ENCODE measurements at places on chromosomes 4 and X. TPM values are rescaled to one million over a fixed set of nuclear protein-coding genes. Genes with fewer than 3 reads are reported as not detected.

DNA sequence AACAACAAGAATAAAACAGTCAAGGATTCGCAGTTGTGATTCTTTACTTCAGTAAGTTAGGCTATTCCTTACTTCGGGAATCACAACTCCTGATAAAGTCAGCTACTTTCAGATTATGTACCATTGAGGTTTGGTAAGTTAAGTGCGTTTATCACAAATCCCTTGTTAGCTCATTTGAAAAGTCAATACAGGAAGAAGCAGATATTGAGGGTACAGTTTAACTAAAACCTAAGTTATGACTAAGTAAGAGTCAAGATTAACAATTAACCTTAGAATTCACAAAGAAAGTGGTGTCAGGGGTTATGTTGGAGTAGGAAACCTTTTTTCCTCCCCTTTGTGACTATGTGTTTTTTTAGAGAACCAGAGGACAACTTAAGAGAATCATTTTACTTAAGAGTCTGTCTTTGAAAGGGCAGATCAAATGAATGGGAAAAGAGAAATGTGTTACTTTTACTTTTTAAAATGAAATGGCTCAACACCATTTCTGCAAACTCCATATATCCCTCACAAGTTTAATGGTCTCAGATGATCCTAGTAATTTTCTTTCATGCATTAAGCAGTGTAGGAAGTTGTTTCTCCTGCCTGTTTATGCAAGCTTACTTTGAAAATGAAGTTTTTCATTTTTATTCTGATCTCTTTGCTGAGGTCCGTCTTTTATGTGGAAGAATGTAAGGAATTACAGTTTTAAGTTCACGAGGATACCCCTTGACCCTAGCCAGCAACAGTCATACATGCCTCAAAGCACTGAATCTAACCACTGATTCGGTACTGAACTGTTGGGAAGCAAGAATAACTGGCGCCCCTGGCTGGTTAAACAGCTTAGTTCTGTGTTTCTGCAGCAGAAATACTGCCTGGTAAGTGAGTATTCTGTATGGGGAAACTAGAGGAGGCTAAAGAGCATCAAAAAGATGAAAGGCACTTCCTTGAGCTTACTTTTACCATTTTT is 211.7 kb downstream of the SLC4A4 start:
- no peak for DNase-seq

GRCh38 chr4:6468376-6468775 is 4.0 kb downstream of the PPP2R2C start:
- no peak for DNase-seq

DNA sequence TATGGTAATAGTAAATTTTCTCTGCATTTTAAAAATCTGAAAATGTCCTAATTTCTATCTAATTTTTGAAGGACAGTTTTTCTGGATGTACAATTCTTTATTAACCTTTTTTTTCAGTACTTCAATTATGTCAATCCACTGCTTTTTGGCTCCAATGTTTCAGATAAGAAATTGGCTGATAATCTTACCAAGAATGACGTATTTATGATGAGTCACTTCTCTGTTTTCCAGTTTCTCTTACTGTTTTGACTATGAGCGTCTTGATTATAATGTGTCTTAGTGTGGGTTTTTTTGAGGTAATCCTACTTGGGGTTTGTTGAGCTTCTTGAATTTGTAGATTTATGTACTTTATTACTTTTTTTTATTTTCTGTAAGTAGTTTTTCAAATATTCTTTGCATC is 47.2 kb downstream of the UGT2B11 start:
- DNase-seq: no peak

DNA sequence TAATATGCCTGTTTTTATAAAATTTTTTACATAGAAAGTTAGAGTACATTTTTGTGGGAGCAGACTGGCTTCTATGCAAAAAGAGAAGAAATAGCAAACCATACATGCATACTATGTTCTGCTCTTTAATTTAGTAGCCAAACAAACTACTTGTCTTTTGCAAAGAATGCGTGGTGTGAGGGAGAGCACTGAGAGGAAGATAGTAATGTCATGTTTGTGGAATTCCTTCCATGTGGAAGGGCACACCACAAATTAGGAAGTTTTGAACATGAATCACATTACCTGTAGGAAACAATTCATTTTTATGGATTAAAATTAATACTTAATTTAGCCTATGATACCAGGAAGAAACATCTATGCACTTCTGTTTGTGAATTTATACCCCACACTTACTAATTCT is 1529.1 kb upstream of the ADGRL3 start:
- DNase-seq: no peak

Gene CDKL5
- total RNA-seq: 8.5 TPM

DNA sequence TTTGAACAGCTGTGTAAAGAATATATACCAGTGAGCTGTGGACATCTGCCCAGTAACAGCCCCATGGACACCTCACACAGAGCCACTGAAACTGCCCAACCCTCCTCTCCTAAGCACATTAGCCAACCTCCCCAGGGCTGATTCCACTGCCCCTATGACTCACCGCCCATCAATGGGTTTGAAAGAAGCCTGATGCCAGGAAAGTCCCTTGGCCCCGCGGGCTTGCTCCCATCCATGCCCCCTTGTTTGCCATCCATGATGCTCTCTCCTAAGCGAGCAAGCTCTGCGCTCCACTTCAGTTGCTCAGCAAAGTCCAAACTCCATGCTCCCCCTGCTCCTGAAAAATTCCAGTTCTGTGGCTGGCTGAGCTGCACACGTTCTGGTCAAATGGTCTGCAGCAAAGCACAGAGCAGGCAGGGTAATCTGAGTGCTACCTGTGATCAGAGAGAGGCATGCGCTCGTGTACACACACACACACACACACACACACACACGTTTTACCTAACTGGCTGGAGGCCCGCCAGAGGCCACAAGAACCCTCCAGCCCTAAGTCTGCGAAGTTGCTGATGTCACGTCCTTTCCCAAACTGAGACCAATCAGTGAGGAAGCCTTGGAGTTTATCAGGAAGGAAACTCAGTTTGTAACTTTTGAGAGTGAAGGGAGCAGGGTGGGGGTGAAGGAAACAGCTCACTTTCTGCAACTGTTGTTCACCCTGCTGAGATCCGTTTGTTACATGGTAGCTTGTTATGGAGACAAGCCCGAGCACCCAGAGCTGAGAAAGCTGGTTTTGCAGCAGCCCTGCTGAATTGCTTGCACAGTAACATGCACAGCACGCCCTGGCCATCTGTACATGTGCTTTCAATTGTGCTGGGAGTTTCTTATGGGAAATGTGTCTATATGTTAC is at the start of gene ASB9:
ASB9 (minus strand) TSS at position 466 of the 904 bp plus-strand sequence; CDS start at position 257, 209 bp downstream.
- DNase-seq: peak; percentile 30

Gene GAGE12J
- total RNA-seq: not detected

DNA sequence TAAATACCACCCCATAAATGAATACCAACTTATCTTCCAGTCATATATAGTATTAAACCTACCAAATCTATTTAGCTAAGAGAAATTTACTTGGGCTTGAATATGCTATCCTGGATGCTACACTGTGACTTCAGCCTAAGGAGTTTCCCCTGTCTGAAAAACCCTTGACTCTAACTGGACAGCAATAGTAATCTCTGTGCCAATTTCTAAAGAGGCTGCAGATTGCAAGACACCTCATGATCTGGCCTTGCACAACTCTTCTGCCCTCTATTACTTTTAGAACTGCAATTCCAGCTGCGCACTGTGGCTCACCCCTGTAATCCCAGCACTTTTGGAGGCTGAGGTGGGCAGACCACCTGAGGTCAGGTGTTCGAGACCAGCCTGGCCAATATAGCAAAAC is 371.5 kb downstream of the KCNIP4 start:
- no peak for DNase-seq

GRCh38 chr4:174279433-174280155 is 3.9 kb downstream of the FBXO8 start:
- no peak for DNase-seq

Gene TBC1D19
- 9.1 TPM for total RNA-seq

- DNase-seq: no peak
Measured at GRCh38 chr4:12421364-12421763, 992.7 kb upstream of the HS3ST1 start.

Gene HS6ST2
- 0.20 TPM for total RNA-seq

DNA sequence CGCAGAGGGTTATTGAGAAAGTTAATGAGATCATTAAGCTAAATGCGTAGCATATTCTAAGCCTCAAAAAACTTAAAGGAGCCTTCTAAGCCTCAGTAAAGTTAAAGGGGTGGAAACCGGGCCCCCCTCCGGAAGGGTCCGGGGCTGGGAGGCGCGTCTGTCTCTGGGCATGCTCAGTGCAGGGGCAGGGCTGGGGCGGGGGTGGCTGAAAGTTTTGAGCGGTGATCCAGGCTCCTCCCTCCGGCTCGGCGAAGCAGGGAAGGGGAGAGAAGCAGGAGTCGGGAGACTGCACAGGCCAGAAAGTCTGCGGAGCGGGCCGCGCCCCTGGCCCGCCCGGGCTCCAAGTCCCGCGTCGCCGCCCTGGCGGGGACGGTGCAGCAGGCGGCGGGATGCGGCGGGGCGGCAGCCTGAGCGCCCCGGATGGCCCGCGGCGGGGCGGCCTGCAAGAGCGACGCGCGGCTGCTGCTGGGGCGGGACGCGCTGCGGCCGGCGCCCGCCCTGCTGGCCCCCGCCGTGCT is at the start of gene EVC:
EVC (plus strand) TSS at position 241 of the 518 bp plus-strand sequence; CDS start at position 421, 180 bp downstream.
- peak; percentile 89 for DNase-seq

Gene EXOC1L
- not detected for total RNA-seq

Gene DIAPH2
- 11.5 TPM for total RNA-seq

DNA sequence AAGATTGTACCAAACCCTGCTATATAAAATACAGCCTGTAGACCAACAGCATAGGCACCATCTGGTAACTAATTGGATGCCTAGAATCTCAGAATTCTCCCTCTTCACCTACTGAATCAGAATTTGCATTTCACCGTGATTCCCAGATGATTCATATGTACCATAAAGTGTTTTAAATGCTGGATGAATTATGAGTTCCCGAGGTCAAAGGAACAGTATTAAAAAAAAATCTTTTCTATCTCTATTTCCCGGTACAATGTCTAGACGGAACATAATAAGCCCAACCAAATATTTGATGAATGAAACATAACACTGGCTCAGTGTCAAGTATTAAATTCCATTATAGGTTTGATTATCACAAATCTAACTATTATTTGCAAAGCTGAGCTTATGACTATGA is 280.0 kb downstream of the ANKRD50 start:
- DNase-seq: no peak

DNA sequence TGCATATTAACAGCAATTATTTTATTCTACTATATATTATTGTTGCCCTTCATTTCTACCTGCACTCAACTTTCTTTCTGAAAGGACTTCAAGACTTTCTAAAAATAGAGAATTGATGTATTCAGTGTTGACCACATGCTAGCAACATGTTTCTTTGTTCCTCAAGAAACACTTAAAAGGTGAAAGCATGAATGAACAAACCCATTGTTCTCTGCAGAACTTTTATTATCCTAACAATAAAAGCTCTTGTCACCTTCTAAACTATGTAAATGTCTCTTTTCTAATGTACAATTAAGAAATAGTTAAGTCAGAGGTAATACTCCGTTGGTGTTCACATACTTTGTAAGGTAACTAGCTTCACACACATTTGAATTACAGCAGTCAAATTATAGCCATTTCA is 638.7 kb downstream of the FSTL5 start:
- no peak for DNase-seq

Gene SSX2
- not detected for total RNA-seq

DNA sequence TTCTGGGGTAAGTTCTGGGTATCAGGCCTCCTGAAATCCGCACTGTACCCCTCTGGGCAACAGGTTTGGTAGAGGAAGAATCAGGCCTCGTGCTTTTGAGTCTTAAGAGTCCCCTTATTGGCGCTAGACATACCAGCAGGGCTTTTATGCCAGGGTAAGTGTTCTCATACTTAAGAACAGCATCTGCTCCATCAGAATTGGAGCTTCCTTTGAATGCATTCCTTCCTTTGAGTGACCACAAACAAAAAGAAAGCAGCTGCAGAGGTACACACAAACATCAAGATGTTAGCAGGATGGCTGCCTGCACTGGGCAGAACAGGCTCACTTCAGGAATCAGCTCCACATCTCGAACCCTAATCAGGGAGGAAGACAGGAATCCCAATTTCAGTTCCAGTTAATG is 156.8 kb downstream of the MGST2 start:
- no peak for DNase-seq

Gene ERAS
- total RNA-seq: not detected

- DNase-seq: no peak
Measured at GRCh38 chrX:20567108-20567507, 300.4 kb upstream of the RPS6KA3 start.

- no peak for DNase-seq
Measured at GRCh38 chrX:140360284-140360683, 144.6 kb downstream of the SOX3 start.

DNA sequence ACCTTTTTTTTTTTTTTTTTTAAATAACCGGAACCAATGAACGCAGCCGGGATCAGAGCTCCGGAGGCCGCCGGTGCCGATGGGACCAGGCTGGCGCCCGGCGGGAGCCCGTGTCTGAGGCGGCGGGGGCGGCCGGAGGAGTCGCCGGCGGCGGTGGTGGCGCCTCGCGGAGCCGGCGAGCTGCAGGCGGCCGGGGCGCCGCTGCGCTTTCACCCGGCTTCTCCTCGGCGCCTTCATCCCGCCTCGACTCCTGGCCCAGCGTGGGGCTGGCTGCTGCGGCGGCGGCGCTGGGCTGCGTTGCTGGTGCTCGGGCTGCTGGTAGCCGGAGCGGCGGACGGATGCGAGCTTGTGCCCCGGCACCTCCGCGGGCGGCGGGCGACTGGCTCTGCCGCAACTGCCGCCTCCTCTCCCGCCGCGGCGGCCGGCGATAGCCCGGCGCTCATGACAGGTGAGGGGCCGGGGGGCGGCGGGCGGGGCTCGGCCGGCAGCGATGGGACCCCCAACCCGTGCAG is 337 bp downstream of the STIM2 start:
- no peak for DNase-seq

DNA sequence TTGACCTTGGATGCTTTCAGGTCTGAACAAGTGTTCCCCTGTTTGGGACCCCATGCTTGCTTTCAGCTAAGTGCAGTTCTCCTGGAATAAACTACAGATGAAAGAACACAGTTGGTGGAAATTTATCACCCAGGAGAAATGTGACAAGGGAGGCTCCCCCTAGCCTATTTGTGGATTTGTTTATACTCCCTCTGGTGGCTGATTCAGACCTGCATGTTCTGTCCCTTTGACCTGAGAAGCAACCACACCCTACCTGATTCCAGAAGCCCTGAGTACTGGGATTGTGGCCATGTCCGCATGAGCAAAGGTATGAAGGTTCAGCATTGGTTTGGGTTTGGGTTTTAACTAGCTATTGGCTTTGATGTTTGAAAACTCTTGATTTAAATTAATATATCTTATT is 440.9 kb downstream of the MID1IP1 start:
- DNase-seq: peak; percentile 5

DNA sequence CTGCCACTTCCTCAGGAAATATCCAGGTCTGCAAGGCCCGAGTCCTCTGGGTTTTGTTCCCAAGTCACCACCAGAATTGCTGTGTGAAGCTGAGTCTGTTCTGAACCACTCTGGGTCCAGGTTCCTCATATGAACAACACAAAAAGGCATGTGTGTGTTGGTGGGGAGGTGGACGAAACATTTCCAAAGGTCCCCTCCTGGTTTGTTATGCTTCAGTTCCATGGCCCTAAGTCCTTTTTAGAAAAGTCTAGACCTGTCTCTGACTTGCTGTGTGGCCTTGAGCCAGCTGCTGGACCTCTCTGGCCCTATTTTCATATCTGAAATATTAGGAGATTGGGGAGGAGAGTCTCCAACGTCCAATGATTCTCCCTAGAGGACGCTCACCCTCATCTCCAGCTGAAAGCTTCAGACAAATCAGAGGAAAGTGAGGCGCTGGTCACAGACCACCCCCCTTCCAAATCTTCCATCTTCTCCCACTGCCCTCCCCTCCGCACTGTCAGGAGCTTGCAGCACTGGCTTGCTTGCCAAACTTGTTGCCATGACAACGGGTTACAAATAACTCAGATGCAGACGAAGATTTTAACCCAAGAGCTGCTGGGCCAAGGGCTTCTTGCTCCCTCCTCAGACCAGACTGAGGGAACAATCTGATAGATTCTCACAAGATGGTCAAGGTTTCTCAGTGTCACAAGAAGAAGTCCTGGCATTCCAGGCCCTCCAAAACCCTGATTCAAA is 64.5 kb downstream of the SMC1A start:
- no peak for DNase-seq

All from heart left ventricle (tissue), 16 donors.